SW 1271 (cell line): ENCODE measurements at places on chromosomes 13 and 19.

DNA sequence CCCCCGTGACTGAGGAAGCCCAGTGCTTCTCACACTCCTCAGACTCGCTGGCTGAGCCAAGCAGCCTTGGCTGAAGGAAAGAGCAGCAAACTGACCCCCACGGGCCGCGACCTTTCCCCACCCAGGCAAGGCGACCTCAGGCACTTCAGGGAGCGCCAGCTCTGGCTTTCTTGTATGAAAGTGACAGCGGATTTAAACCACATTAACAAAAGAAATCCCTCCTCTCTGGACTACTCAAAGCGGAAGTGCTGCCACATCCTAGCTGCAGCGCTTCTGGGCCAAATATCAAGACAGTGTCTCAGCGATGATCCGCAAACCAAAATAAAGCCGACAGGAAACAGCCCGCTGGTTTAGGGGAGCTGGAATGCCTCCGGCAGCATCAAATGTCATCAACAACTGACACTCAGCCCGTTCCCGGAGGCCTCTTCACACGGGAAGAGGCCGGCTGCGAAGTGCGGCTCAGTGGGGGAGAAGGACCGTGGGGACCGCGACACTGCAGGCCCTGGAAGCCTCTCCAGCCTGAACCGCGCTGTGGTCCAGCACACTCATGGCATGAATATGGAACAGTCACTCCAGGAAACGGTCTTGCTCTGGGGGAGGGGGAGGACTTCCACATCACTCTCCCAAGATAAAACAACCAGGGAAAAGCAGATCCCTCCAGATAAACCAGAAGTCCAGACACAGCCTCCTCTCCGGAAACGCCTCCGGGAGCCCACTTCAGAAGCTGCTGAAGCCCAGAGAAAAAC lies 1.4 kb downstream of the RASA3 start:
- DNase-seq: no peak

DNA sequence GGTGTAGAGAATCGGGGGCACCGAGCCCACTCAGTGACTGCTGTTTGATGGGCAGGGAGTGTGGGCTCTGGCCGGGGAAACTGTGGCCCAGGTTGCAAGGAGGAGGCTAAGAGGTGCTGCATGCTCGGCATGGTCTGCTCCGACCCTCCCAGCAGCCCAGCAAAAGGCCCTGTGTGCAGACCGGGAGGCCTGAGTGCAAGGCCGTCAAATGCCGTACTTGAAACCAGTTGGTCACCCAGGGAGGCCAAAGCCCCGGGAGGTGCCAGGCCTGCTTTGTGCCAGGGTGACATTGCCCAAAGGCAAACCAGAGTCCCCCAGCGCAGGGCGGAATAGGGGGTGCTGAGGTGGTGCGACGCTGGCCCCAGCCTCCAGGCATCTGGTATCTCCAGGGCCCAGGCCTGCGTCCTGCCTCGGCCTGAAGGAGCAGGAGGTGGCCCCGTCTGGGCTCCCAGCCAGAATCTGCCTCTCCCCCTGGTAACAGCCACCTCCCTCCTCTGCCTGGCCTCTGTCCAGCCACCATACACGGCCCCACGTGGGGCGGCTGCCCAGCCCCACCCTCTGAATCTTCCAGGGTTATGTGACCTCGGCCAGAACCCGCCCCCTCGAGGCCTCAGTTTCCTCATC lies 4.0 kb downstream of the PIK3R2 start:
- DNase-seq: peak; percentile 11

DNA sequence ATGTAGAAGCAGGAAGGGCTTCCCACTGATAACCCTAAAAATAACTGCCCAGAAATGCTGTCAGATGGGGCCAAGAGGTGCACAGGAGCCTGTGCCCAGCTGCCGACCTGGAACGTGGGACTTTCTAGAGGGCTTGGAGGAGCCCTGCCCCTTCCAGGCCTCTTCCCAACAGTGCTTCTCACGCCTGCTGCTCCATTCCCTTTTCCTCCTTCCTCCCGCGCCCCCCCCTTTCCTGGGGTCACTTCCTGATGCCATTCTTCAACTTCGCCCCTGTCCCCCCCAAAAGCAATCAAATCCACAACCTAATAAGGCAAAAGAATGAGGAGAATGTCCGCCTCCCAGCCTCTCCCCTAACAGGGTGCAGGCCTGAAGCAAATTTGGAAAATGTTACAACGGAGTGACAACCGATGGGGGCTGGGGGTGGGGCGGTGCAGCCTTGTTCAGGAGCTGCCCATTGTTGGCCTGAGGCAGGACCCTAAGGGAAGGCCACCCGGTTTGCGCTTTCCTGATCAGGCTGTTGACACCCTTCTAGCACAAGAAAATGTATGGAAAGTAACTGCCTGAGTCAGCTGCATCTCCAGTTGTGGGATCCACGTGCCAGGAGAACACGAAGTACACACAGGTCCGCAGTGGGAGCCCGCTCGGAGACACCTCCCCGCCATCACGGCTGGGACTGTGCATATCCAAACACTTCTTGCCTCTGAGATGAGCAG lies 18.7 kb downstream of the ACTN4 start:
- DNase-seq: no peak

DNA sequence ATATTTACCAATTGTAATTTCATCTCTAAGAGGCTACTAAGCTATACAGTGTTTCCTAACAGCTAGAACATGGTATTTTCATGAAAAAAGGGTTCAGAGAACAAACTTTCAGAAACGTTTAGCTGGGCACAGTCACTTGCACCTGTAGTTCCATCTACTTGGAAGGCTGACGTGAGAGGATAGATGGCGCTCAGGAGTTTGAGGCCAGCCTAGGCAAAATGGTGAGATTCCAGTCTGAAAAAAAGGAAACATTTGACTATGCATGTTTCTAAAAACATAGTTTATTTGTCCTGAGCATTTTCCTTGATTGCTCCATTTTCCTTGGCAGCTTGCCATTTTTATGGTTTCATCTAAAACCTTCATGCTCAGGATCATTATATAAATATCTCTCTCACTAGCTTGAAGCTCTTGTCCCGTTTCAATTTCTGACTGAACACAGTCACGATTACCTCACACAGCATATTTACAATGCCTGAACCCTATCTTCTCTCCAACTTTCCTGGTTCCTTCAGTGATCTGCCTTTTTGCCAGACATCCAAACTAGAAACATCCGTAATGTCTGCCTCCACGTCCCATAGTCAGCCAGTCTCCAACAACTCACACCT lies 200.8 kb downstream of the RGCC start:
- no peak for DNase-seq

- DNase-seq: no peak
These were observed 566.3 kb downstream of the LIG4 start for GRCh38 chr13:107649079-107649478.

DNA sequence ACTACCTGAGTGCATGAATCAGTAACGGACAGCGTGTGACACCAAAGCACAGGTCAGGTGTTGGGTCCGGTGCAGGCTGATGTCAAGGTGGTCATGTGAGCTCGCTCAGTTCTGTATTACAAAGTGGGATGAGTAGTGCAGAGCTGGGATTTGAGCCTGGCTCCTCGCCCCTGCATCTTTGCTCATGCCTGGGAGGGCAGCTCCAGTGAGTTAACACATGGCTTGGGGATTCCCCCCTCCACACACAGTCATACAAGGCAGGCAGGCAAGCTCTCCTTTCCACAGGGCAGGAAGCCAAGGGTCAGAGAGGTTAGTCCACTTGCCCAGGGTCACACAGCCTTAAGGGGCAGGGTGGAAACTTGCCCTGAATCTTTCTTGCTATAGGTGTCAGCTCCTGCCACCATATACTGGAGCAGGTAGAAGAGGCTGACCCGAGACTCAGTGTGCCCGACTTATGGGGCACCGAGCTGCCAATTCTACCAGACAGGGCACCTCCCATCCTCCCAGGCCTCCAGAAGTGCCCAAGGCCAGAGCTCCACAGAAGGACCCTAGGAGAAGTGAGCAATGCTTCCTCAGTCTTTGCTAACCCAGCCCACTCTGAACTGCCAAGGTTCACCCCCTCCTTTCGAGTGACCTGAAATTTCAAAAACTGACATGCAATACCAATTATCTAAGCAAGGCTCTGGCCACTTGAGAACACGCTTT lies 35.4 kb downstream of the ZNF787 start:
- no peak for DNase-seq

DNA sequence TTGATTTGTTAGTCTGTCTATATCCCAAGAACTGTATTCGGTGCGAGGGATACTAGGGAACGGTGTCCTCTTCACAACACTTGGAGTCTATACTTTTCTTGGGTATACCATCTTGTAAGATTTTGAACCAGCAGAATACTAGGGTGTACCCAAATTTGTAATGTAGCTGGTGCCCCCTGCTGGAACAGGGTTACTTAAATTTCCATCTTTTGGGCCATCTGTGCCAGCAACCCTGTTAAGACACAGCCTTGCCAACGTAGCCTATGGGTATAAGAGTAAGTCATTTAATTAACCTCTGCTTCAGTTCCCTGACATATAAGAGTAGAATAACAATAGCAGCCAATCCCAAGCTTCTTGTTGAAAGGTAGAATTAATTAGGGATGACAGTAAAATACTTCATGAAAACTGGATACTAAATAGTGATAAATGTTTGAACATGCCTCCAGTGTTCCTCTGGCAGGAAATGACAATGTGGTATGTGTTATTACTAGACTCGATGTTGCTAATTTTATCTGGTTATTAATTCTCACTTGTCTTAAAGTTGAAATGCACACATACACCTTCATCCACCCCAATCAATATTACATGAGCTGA lies 607.6 kb downstream of the FGF9 start:
- peak; percentile 19 for DNase-seq

DNA sequence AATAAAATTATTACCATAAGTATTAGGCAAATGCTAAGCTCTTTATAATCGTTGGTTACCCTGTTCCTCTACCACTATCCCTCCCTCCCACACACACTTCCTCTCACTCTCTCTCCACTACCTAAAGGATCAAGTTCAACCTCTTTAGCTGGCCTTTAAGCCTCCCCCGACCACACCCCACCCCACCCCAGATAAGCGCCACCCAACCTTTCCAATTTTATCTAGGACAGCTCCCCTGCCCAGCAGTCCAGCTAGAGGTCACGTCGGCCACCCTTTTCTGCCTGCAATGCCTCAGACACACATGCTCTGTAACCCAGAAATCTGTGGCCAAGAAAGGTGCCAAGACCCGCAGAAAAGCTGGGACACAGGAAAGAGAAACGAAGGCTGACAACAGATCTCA lies 1.1 kb downstream of the LYPD4 start:
- no peak for DNase-seq

DNA sequence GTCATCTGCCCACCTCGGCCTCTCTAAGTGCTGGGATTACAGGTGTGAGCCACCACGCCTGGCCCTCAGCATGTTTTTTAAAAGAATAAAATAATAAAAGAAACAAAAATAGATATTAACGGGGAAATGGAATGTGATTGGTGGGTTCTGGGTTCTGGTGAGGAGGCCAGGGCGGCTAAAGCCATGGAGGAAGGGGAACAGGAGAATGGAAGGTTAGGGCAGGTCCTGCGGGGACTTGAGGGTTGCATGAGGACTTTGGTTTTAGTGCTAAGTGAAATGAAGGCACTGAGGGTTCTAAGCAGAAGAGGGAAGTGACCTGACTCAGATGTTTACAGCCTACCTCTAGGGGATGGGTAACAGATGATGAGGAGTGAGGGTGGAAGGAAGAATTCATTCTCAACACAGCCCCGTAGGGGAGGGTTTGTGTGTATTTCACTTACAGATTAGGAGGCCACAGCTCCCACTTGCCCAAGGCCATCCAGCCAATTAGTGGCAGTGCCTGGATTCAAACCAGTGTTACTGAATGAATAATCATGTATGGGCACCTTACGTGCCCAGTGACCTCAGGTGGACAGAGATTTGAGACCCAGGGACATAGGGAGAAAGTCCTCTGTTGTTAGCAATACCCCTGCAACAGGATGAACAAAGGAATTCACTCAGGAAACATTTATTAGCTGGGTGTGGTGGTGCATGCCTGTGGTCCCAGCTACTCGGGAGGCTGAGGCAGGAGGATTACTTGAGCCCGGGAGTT lies 6.7 kb upstream of the MRPL4 start:
- DNase-seq: no peak

- DNase-seq: no peak
These were observed 48.9 kb downstream of the DNM2 start for GRCh38 chr19:10766671-10767201.

DNA sequence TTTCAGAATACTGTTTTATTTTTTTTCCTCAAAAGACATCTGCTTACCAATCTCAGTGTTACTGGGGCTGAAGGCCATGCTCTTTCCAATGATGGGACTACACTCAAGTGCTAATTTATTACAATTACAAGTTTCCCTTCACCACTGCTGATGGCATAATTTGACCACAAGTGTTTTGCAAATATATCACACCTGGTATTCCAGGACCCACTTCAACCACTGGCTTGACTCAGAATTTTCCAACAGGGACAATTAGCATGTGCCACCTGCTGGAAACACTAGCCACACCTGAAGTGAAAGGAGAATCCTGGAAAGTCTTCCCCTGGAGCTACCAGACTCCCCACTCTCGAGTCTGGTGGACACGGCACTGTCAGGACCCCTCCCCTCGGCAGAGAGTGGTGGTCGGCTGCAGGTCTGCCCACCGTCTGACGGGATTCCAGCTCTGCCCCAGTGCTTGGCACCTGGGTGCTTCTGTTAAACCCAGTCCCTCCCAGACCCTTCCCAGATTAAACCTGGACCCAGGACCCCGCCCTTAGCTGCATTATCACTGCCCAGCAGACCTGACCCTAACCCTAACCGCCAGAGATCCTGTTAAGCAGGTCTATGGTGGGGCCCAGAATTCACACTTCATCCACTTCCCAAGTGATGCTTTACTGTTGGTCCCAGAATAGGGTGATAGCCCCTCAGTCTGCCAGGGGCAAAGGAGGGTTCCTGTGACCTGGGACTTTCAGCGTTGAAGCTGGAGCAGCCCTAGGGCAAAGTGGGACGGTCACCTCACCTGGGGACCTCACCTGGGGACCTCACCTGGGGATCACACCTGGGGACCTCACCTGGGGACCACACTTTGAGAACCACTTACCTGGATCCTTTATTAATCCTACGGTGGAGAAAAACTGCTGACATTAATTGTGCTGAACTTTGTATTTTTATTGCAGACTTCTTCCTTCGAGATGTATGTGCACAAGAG lies 17.6 kb upstream of the RASA3 start:
- DNase-seq: no peak

- DNase-seq: no peak
These were observed 35.4 kb upstream of the UQCRFS1 start for GRCh38 chr19:29248332-29248844.

- DNase-seq: no peak
These were observed 122.4 kb downstream of the TUBA3C start for GRCh38 chr13:19059016-19059780.

GRCh38 chr13:32938907-32939306 lies 77.3 kb upstream of the KL start:
- no peak for DNase-seq
